ENCODE measurements at places on chromosomes 6 and 20.

DNA sequence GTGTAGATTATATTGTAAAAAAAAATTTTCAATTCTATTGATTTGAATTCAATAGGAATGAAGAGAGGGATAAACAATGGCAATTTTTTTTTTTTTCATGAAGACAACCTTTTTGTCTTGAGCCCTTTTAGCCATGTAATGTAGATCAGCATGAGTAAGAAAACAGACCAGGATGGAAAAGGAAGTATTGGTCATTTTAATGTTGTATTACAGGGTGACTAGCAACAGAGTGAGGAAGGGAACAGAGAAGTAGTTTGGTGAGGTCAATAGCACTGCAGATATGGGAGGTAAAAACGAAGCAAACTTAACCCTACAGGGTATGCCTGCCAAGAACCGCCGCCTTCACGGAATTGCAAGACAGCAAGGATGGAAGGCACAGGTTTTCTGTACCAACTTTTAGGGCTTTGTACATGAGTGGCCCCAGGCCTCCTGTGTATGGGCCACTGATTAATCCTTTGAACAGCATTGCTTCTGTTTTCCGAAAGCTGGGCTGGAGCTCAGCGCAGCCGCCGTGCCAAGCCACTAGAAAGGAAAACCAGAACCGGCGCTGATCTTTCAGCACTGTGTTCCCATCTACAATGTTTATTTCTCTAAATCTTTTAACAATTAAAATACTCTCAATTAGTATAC, 383.7 kb downstream of the CENPW start:
- DNase-seq = no peak

GRCh38 chr20:52054123-52054522, 137.5 kb downstream of the ZFP64 start:
- DNase-seq = no peak

- no peak for DNase-seq
These were observed 140.4 kb downstream of the F13A1 start for GRCh38 chr6:6179858-6180623.

- DNase-seq = no peak
These were observed 381 bp upstream of the PEX7 start for GRCh38 chr6:136822046-136822375.

DNA sequence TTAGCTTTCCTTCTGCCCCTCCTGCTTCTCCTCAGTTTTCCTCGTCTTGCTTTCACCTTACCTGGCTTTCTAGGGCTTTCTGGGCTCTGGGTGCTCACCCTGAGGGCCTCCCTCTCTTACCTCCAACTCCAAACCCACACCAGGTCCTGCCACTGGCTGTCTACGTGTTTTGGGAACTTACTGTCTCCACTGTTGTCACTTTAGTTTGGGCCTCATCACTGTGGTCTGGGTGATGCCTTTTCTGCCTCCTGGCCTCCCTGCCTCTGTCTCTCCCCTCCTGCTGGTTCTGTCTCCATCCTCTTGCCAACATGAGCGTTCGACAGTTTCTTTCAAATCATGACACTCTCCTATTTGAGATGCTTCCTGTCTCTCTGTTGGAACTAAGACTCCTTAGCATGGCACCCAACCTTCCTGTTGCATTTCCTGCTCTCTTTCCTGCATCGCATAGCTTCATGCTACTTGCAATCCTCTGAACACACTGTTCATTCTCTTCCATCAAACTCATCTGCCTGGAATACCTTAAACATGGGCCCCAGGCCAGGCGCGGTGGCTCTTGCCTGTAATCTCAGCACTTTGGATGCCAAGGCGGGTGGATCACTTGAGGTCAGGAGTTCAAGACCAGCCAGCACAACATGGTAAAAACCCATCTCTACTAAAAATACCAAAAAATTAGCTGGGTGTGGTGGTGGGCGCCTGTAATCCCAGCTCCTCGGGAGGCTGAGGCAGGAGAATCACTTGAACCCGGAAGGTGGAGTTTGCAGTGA, 5.5 kb downstream of the CD40 start:
- no peak for DNase-seq

- no peak for DNase-seq
These were observed 102.4 kb downstream of the CDH26 start for GRCh38 chr20:60060593-60060992.

DNA sequence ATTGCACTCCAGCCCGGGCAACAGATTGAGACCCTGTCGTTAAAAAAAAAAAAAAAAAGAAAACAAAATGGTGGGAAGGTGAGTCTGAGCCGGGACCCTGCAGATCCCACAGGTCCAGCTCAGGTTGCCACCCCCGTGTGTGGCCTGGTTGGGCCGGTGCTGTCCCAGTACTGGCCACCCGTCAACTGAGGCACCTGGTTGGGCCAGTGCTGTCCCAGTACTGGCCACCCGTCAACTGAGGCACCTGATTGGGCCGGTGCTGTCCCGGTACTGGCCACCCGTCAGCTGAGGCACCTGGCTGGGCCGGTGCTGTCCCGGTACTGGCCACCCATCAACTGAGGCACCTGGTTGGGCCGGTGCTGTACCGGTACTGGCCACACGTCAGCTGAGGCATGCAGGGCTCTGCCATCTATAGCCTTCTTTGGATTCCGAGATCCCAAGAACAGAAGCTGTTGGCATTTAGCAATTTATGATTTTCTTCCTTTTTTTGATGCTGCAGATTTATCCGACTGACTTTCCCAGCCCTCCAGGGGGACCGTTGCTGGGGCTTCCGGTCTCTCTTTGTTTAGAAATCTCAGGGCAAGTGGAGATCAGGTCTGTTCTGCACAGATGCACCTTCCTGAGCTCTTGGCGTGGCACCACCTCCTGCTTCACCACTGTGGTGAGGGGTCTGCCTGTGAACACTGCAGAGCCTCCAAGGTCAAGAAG, 113.8 kb downstream of the SYCP2 start:
- no peak for DNase-seq

DNA sequence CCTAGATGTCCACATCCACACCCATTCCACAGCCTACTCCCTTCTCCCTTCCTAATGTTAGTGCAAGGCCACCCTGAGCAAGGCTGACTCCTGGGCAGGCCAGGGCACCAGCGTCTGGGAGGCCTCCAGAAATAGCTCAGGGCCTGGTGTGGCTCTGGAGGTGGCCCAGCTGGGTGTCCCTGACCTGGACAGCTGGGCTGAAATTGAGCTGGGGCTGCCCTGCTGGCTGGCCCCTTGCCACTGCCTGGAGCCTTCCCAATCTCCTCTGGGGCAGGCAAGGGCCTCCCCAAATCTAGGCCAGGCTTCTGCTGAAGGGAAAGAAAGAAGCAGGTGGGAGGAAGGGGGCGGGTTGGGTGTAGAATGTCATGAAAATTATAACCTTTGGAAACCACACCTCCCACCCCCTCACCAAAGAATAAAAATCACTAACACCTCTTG, 2.1 kb downstream of the FAM110A start:
- no peak for DNase-seq

- no peak for DNase-seq
These were observed 390.6 kb upstream of the MARCKS start for GRCh38 chr6:113466526-113466925.

GRCh38 chr6:57134954-57135353, 37.2 kb upstream of the BAG2 start:
- DNase-seq = no peak

- no peak for DNase-seq
These were observed 605 bp upstream of the PPP1R16B start for GRCh38 chr20:38804682-38805501.

- no peak for DNase-seq
These were observed 6.8 kb upstream of the USP49 start for GRCh38 chr6:41901882-41902519.

- DNase-seq = no peak
These were observed 18.4 kb downstream of the C6orf89 start for GRCh38 chr6:36904114-36904513.

DNA sequence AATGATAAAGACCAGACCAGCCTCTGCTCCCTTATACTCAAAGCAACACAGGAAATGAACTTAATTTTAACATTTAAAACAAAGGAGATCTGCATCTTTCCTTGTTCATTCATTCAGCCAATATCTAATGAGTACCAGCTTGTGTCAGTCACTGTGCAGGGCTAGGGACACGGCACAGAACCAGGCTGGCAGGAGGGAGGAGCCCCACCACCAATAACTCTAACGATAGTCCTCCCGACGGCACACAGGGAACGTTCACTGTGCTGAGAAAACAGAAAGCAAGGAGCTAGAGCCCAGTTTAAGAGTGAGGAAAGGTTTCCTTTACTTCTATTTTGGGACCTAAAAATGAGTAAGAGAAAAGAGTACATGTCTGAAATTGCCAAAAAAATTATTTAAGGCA, 9.9 kb downstream of the ETV7 start:
- DNase-seq = no peak

DNA sequence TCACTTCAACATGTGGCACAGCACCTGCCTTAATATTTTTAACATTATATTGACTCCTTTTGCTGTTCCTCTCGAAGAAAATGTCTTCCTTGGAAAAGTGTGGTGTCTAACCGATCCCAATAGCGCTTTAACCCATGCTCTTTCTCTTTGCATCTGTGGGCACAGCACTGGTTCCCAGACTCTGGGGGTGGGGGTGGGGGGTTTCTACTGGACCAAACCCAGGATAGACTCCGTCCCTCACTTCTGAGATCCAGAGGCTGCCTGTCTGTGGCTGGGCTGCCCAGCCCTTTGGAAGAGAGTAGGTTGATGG, 3.9 kb upstream of the ZNF292 start:
- no peak for DNase-seq

- no peak for DNase-seq
These were observed 28.4 kb upstream of the BTN3A2 start for GRCh38 chr6:26336355-26337198.

- no peak for DNase-seq
These were observed 244.0 kb upstream of the FAM83B start for GRCh38 chr6:54602591-54602990.

DNA sequence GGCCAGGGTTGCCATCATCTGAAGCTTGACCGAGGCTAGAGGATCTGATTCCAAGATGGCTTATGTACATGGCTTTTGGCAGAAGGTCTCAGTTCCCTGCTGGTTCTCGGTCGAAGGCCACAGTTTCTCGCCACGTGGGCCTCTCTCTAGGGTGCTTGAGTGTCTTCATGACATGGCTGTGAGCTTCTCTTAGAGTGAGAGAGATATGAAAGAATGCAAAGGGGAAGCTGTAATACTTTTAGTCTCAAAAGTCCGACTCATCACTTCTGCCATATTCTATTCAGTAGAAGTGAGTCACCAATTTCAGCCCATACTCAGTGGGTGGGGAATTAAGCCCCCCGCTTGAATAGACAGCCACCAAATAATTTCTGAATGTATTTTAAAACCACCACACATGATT, 94.2 kb downstream of the UTRN start:
- DNase-seq = no peak

DNA sequence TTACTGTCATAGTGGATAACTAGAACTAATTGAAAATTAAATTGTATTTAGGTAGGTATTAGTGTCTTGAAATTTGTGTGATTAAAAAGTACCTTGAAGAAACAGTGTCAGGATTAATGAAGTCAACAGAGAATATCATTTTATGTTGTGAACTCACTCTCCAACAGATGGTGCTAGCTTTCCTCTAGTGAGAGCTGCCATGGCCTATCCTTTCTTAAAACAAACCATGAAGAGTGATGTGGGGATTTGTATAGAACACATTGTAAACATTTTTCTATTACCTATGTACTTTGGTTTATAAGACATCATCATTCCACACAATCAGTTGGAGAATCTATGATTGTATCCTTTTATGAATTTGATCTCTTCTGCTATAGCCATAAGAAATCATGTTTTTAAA, 4.8 kb upstream of the SRSF12 start:
- DNase-seq = peak; percentile 37

- no peak for DNase-seq
These were observed 182.8 kb downstream of the ZMYND8 start for GRCh38 chr20:47173596-47174216.

DNA sequence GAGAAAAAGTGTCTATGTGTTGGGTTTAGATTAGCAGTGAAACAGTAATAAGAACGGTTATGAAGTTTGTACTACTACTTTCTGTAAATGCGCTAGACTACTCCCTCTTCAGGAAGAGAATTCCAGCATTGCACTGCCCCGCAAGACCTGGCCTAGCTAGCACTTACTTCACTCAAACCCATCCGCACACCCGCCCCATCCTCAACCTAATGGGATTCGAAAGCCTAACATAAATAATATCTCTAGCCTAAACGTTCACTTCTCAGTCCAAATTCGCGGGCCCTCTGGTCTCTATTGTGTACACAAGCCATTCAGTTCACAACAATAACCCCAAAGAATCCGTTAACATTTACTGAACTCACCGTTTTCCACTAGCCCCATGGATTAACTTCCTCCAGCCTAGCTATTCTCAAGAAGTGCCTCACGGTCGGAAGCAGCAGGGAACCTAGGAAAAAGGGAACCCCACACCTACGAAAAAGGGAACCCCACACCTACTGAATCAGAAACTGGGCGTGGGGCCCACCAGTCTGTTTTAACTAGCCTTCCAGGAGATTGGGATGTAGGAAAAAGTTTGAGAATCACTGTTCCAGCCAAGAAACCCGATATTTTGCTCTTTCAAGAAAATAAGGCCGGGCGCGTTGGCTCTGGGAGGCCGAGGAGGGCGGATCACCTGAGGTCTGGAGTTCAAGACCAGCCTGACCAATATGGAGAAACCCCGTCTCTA, 45.4 kb upstream of the BTN3A2 start:
- no peak for DNase-seq

DNA sequence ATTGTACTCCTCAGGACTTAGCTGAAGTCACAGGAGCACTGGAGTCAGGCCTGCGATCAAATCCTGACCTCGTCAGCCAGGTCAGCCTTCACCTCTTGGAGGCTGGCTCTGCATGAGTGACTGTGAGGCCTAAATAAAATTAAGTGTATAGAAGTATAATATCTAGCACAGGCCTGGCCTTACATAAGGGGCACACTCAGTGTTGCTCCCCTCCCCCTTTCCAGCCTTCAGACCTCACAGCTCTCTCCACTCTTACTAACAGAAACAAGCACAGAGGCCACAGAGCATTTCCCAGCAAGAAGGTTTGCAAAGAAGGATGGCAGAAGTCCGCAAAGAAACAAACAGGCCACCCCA, 84.8 kb downstream of the TRERF1 start:
- no peak for DNase-seq

GRCh38 chr20:1364106-1364505, 28.7 kb downstream of the FKBP1A start:
- no peak for DNase-seq

- no peak for DNase-seq
These were observed 533.5 kb downstream of the LMBRD1 start for GRCh38 chr6:69263297-69263696.

- DNase-seq = no peak
These were observed 18.6 kb downstream of the HMGCLL1 start for GRCh38 chr6:55560290-55560885.

- no peak for DNase-seq
These were observed 433.5 kb downstream of the DHX35 start for GRCh38 chr20:39395478-39396291.

GRCh38 chr6:89888871-89889270, 5.4 kb upstream of the GJA10 start:
- no peak for DNase-seq

- DNase-seq = no peak
These were observed 169.5 kb upstream of the THEMIS start for GRCh38 chr6:128070406-128070805.

DNA sequence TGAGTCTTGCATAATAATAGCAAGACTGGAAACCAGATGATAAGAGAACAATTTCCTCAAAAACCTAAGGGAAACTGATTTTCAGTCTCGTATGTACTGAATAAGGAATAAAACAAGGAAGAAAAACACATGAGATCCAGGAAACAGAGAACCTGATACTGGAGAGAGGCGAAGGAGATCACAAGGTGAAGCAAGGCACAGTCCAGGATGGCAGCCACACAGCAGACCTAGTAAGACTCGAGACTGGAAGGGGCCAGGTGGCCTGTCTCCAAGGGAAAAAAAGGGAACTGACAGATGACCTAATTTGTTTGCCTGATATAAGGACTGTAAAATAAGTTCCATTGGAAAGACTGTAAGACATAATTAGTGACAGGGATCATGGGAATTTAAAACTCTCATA, 71.1 kb downstream of the TASP1 start:
- DNase-seq = no peak
